Activated CD4-positive, CD25-positive, alpha-beta regulatory T cell treated with anti-CD3 and anti-CD28 coated beads, Interleukin-2, amount 50 U/mL, for 72 hours (primary cell): ENCODE measurements at places on chromosomes 16 and 17.

DNA sequence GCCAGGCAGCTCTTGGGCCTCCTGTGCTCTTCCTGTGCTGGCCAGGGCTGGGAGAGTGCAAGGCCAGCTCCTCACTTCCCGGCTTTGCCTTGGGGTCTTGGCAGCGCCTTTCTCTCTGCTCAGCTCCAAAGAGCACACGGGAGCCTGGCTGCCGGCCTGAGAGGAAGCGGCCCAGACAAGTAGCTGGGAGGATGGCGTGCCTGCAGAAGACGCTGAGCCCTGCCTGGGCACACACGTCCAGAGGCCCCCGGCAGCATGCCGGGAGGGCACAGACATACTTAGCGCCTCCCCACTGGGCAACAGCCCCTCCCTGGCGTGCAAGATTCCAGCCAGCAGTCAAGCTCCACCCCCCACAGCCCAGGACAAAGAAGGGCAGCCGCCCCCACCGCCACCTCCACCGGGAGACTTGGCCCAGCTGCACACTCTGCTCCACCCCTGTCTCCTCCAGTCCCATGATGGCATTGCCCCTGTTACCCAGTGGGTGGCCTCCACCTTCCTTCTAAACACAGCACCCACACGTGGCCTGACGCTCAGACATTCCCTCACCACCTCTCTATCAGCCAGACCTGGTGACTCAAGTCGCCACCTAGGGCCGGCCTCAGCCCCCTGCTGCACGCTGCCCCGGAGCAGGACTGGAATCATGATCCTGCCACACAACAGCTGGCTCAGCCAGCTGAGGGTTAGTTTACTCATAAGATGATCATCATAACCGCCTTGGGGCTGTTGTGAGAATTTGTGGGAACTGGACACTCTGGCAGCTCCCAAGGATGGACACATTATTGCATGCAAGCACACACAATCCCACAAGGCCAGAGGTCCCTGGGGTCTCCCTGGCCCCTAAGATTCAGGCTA, 12.4 kb downstream of the SGCA start:
- DNase-seq, result no peak

DNA sequence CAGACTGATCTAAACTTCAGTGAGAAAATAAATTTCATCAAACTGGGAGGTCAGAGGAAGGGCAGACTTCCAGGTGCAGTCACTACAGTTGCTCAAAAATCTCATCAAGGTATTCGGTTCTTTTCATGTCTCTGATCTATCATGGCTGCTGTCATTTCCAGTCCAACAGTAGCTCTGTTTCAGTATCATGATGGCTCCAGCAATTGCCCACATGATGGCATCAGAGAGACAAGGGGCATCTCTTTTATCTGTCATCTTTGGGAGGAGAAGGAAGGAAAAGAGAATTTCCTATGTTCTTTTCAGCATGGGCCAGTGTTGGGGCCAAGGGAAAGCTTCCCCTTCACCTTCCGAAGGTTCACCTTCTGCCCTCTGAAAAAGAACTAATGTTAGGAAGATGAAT, 504.9 kb upstream of the HSBP1 start:
- no peak for DNase-seq

DNA sequence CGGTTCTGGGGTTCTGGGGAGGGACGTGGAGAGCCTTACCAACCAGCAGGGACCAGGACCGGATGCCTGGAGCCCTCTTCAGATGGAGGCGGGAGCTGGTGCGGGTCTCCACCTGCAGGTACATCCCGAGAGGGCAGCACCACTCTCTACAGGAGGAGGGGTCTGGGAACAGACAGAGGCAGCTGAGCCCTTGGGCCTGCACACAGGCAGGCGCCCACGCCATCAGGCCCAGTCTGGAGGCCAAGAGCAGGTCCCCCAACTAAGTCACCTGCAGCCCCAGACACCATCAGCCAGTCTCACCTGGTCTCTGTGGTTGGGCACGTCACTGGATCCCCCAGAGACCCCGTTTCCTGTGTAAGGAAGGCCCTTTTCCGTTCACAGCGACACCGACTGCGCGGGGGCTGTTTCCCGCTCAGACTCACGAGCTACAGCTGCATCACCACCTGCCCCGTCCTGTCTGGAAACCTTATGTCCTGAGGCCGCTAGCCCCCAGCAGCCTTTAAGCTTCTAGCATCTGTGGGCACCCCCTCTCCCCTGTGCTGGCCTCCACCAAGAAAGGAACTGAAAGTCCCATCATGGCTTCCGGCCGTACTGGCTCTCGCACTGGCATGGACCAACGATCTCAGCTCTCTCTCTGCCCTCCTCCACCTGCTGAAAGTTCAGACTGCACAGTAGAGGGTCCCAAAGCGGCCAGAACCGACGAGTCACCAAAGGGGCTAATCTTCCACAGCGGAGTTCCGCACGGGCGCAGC, 1.2 kb downstream of the CYBC1 start:
- DNase-seq, result peak; percentile 59

- DNase-seq, result no peak
Observed at GRCh38 chr17:70644096-70644495, 474.8 kb downstream of the KCNJ2 start.

- no peak for DNase-seq
Observed at GRCh38 chr17:57939797-57940196, 15.4 kb downstream of the CUEDC1 start.

- no peak for DNase-seq
Observed at GRCh38 chr17:17412326-17412725, 64.5 kb upstream of the MED9 start.

- DNase-seq, result peak; percentile 48
Observed at GRCh38 chr17:4420692-4421131, 13.0 kb upstream of the SPNS3 start.

GRCh38 chr16:4283441-4283840, 10.6 kb upstream of the TFAP4 start:
- no peak for DNase-seq

DNA sequence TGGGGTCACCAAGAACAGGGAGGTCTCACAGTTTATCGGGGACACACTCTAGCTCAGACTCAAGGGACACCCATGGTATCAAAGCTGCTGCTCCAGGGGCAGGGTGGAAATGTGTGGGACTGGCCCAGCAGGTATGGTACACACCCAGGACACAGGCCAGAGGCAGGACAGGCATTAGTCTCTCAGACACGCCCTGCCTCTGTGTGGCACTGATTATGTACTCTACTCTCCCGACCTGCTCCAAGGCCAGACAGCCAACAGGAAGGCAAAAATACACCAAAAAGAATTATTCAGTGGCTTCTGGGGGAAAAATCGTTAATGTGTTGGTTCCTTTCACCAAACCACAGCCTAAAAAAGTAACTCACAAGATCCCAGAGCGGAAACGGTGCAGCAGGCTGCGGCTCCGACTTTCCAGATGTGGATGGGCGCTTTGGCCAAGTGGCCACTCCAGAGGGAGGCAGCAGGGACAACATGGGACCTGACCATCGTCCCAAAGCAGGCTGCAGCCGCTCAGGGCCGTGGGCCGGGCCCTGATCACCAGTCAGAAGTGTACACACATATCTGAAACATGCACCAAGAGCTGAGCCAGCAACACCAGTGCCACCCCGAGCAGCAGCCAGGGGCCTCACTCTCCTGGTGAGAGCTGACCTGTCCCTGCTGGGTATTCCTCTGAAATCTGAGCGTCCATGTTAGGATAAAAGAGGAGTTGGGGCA, 1.0 kb upstream of the SIRT7 start:
- DNase-seq, result no peak

DNA sequence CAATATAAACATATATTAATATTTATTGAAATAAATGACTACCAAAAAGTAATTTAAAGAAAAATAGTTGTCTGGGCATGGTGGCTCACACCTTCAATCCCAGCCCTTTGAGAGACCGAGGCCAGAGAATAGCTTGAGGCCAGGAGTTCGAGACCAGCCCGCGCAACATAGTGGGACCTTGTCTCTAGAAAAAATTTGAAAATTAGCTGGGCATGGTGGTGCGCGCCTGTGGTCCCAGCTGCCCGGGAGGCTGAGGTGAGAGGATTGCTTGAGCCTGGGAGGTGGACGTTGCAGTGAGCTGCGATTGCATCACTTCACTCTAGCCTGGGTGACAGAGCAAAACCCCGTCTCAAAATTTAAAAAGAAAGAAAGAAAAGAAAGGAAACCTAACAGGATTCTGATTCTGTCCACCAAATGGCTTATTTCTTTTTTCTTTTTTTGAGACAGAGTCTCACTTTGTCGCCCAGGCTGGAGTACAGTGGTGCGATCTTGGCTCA, 3.4 kb upstream of the BPTF start:
- no peak for DNase-seq

DNA sequence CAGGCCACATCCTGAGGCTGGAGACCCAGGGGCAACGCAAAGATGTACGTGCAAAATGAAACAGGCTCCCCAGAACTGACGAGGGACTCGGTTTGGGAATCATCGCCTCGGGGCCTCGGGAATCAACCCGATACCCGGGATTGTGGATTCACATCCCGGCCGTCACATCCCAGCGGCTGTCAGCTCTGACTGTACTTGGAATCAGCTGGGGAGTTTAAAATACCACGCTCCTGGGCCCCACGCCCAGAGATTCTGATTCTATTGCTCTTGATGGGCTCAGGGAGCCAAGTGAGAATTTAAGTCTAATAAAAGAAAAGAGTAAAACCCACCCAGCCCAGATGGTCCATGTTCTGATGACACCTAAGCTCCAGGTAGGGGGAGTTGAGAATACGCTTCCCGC, 42.2 kb downstream of the MRM3 start:
- no peak for DNase-seq

DNA sequence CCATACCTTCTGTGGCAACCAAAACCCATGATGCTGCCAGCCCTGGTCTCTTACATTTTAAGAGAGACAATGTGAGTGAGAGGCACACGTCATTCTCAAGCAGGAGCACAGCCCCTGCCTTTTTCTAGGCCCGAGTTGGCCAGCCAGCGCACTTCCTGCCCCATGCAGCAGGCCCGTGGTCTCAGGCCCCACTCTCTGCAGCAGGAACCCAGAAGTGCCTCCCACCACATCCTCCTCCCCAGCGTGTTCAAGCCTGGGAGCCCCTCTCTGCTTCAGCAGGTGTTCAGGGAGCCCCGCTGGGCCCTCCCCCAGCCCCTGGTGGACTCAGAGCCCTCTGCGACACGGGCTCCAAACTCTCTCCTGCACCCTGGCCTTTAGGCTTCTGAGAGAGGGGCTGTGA, 30.5 kb downstream of the ITGAE start:
- DNase-seq, result no peak

GRCh38 chr16:56353054-56353921, 72.1 kb downstream of the AMFR start:
- DNase-seq, result peak; percentile 16

- DNase-seq, result no peak
Observed at GRCh38 chr17:51711581-51711980, 446.9 kb downstream of the CA10 start.

DNA sequence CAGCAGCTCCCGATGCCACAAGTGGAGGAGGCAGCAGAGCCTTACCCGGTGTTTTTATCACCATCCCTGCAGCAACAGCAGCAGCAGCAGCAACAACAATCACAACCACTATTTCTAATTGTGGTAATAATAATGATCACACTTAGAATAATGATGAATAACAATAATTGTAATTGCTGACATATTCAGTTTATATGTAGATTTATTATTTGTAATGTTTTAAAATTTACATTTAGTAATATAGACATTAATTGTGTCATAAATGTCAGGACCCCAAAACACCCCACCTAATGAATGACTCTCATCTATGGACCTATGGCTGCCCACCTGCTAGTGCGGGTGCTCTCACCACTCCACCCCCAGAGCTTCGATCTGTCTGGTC, 170.0 kb downstream of the AHSP start:
- DNase-seq, result no peak

DNA sequence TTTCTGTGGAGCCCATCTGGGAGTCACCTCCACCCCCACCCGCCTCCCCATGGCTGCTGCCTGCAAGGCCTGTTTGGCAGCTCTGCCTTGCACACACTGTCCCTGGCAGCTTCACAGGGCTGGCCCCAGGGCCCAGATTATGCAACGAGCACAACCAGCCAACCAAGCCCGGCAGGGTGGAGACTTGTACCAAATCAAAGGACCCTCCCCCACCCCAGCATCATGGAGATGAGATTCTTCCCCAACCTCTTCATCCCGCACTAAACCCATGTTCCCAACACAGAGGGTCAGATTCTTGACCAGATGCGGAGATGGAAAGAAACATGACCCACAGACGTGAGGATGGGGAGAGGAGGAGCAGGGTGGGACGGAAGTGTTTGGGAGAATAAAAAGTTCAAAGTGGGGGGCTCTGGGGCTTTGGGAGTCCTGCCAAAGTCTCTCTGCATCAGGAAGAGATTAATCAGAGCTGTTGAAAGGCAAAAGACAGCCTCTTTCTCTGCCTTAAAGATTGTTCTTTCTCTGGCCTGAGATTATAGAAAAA, 3.8 kb downstream of the SMARCD2 start:
- no peak for DNase-seq

DNA sequence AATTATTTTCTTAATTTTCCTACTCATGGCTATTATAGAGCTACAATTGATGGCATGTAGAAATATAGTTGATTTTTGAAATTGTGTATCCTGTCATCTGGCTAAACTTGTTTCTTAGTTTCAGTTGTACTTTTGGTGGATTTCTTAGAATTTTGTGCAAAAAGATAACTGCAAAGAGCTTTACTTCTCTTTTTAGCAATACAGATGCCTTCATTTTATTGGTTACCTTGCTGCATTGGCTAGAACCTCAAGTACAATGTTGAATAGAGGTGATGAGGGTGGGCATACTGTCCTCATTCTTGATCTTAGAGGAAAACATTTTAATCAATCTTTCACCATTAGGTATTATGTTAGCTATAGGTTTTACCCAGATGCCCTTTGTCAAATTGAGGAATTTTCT, 67.9 kb downstream of the METRNL start:
- DNase-seq, result no peak

DNA sequence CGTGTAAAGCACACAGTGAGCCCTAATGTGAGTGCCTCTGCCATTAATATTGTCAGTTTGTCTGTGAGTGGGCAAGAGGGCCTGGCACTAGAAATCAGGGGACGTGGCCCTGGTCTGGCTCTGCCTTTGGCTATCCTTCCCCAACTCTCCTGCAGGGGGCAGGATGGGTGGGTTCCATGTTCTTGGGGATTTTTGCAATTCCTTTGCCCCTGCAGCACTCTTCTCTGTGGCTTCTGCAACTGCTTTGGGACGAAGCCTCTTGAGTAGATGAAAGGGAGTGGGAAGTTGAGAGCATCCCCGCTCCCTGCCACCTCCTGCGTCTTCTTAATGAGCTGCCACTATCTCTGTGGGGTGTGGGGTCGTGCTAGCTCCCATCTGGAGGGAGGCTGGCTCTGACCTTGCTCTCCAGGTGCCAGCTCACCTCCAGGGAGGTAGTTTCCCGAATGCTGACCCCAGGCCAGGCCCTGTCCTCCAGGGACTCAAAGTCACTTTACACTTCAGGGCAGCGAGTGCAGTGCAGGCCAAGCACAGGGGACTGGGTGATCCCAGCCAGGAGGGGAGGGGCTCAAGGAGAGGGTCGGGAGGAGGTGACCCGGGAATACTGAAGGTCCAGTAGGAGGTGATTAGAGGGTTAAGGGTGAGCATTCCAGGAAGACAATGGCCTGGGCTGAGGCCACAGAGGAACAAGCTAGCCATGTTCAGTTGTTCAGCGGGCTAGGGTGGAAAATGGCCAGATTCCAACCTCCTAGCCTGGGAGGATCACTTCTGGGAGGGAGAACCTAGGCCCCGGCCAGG, 121.0 kb upstream of the NLRP1 start:
- no peak for DNase-seq

DNA sequence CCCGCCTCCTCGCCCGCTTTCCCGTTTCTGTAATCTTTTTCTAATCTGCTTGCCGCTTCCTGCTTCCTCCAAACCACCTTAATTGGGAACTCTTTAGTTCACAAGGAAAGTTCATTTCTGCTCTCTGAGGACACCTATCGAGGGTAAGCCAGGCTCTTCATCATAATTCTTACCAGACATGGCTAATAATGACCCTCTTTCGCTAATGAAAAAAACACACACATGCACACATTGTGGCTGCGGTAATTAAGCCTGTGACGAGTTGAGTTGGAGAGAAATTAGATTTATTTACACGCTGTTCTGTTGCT, 100.6 kb downstream of the ZNF423 start:
- no peak for DNase-seq
